ENCODE measurements at places on chromosomes 3 and 15.
A peak's percentile ranks its signal among the peaks of the same experiment; 100 is the strongest.

DNA sequence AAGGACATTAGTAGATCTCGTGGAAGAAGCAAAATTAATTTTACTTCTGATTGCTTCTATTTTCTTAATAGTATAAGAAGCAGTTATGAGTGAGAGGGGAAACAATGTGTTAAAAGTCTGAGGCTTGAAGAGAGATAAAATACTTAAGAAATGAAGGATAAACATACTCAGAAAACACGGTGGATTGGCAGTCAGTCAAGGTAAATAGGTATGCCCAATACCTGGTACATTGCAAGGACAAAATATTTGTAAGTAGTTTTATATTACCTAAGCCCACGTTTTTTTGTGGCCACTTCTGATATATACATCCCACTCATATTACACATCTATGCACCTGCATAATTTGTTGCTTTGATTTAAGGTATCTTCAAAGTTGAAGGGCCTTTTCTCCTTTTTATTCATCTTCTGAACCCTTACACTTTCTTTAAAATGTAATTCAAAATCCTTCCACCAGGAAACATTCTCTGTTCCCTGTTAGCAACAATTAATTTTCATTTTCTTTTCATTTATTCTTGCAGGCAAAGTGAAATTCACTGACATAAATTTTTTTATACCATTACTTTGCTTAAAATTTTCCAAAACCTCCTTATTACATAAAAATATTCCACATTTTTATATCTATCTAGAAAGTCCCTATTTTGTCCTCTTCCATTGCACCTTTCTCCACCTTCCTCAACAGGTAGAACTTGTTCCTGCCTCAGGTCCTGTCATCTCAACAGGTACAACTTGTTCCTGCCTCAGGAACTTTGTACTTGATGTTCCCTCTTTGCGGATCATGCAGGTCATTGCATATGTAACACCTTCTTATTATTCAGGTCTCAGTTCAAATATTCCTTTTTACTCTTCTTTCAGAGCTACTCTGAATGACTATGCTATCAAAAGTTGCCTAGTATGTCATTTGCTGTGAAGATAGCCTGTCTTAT is 755.7 kb upstream of the ALCAM start:
- DNase-seq, result no peak

DNA sequence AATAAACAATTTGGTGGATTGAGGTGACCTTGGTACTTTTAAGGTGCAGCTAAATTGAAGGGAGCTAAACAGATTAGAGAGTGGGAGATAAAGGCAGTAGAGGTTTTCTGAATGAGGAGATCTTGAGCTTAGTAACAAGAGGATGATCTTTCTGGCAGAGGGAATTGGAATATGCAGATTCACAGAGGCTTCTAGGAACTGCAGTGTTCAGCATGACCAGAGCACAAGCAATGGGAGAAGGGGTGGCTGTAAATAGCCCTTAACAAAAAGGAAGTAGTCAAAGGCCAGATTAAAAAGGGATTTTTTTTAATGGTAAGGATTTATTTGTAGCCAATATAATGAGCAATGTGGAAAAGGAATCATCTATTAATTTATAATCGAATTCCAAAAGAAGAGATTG is 5.7 kb upstream of the BNIP2 start:
- no peak for DNase-seq

- peak; percentile 63 for DNase-seq
These were observed 95.9 kb upstream of the TNIK start for GRCh38 chr3:171556148-171556547.

DNA sequence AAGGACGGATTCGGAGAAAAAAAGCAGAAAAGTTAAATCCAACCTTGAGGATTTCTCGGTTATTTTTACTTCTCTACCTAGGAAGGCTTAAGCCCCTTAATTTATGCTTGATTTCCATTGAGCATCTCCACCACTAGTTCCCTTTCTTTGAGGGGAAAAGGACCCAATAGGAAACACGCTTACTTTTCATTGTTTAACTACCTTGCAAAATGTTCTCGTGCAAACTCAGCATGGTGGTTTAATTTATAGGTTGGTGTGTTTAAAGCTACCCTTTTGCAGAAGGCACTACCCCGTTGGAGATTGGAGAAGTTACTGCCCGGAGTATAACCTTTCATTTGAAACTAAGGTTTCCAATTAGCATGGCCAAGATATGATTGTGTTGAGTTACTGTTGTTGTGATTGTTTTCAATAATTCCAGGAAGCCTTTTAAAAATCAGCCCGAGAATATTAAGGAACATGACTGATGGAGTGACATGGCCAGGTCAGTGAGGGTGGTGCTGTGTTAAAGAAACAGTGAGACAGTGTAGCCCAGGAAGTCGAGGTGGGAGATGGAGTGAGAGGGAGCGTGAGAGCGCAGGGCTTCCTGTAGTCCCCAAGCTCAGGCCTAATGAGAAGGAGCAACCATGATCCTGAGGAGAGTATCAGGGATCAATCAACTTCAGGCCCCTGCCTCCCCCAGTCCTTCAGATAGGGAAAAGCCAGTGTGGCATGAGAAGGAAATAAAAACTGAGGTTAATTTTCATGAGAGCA is 76.6 kb downstream of the AQP9 start:
- DNase-seq, result no peak

Data from NCI-H1092 treated with DMSO at 0.1 percent for 48 hours (cell line).